ENCODE measurements at places on chromosomes 5 and 9. TPM values are rescaled to one million over a fixed set of nuclear protein-coding genes. Genes with fewer than 3 reads are reported as not detected.

NMUR2 gene
- not detected for total RNA-seq

GRCh38 chr9:128054087-128054486, 13.0 kb downstream of the NAIF1 start:
- DNase-seq, result no peak

DNA sequence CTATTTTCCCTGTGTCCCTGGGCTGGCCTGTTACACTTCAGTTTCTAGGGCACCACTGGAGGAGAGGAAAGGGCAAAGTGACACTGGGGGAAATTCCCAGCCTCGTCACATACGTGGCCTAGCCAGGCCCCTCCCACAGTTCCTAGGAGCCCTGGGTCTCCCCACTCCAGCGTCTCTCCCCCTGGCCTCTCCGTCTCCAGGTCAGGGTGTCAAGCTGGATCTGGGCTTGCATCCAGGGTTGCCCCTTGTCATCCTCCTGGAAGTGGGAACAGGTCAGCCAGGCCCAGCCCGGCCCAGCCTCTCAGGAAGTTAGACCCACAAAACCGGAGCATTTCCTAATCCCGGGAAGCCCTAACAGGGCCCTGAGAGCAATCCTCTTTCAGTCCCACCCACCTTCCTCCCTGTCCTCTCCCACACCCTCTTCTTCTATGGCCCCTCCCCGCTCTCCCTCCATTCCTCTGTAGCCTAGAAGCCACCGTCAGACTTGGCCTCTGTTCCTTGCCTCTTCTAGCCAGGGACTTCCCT, 4.7 kb upstream of the TNIP1 start:
- no peak for DNase-seq

DNA sequence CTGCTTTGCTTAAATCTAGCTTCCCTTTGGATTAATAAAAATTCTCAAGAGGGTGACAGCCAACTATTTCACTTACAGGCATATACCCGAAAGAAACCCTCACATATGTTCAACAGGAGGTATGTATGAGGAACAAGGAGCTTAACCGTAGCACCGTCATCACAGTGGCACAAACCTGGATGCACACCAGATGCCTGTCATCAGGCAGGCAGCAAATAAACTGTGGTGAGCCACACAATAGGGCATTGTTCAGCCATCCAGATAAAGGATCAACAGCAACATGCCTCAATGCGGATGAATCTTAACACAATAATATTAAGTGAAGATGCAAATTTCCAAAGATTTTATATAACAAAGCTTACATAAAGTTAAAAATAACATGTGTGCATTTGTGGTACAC, 5.5 kb upstream of the TNFSF15 start:
- DNase-seq, result no peak

ZNF169 gene
- total RNA-seq, result 5.9 TPM

CENPK gene
- total RNA-seq, result 55.2 TPM

GRCh38 chr5:175895686-175896102, 24.3 kb downstream of the CPLX2 start:
- no peak for DNase-seq
